ENCODE measurements at places on chromosomes 11 and 22. TPM values are rescaled to one million over a fixed set of nuclear protein-coding genes. Genes with fewer than 3 reads are reported as not detected.

The PTPRCAP gene
- total RNA-seq = 5.9 TPM

The KDM4D gene
- total RNA-seq = 2.6 TPM

The KCNK4 gene
- total RNA-seq = not detected

The OR5J2 gene
- not detected for total RNA-seq

The CHST1 gene
- 4.4 TPM for total RNA-seq

The ARHGAP8 gene
- total RNA-seq = 64.5 TPM

GRCh38 chr11:128852327-128853023 is 14.6 kb downstream of the KCNJ1 start:
- no peak overlapping the region for H3K4me3 ChIP-seq
- no peaks in the 10 kb centered on the region for H3K36me3 ChIP-seq
- H3K27ac ChIP-seq = no peak overlapping the region
- no peaks in the 10 kb centered on the region for H3K27me3 ChIP-seq
- no peaks in the 10 kb centered on the region for H3K4me1 ChIP-seq
- no peak for DNase-seq

GRCh38 chr11:121613724-121614123 is 161.0 kb upstream of the SORL1-AS1 start:
- no peak for DNase-seq
- H3K27ac ChIP-seq = no peak overlapping the region
- H3K27me3 ChIP-seq = no peaks in the 10 kb centered on the region
- H3K4me3 ChIP-seq = no peak overlapping the region
- no peaks in the 10 kb centered on the region for H3K4me1 ChIP-seq

- H3K27me3 ChIP-seq = no peaks in the 10 kb centered on the region
- H3K27ac ChIP-seq = no peak overlapping the region
- H3K36me3 ChIP-seq = no peaks in the 10 kb centered on the region
- H3K4me3 ChIP-seq = no peak overlapping the region
- H3K4me1 ChIP-seq = no peaks in the 10 kb centered on the region
Measured at GRCh38 chr11:4551346-4551979, 6.5 kb downstream of the OR52M1 start.

DNA sequence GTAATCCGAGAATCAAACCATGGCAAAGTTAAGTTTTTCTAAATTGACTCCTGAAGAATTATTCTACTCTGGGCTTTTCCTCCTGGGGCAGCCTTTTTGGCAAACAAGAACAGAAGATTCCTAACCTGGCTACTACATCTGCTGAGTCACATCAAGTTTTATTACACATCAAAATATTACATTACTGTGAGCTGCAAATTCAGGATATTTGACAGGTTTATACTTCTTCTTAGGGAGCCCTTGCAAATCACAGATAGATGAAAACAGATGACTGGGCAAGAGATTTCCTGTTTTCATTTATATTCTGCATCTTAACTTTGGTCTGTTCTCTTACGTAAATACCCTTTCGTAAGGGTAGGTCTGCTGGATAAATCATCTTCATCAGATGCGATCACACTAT is 23.6 kb downstream of the XRRA1 start:
- no peaks in the 10 kb centered on the region for H3K27me3 ChIP-seq
- no peaks in the 10 kb centered on the region for H3K4me1 ChIP-seq
- H3K4me3 ChIP-seq = no peak overlapping the region
- H3K36me3 ChIP-seq = no peaks in the 10 kb centered on the region

DNA sequence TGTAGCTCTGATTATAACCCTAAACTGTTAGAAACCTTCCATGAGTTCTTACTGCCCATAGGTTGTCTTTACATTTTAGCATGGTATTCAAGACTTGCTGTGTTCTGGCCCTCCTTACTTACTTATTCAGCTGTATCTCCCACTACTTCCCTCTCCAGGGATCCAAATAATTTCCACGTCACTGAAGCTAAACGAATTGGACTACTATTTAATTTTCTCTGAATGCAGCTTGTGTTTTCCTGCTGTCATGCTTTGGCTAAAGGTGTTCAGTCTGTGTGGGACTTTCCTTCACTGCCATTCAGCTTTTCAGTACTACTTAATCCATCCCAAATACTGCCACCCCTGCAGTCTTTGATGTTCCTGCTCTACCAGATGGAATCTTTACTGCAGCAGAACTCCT is 88.3 kb downstream of the UVRAG start:
- no peaks in the 10 kb centered on the region for H3K27me3 ChIP-seq
- H3K36me3 ChIP-seq = no peaks in the 10 kb centered on the region
- H3K27ac ChIP-seq = no peak overlapping the region
- no peak overlapping the region for H3K4me3 ChIP-seq
- H3K4me1 ChIP-seq = no peaks in the 10 kb centered on the region

DNA sequence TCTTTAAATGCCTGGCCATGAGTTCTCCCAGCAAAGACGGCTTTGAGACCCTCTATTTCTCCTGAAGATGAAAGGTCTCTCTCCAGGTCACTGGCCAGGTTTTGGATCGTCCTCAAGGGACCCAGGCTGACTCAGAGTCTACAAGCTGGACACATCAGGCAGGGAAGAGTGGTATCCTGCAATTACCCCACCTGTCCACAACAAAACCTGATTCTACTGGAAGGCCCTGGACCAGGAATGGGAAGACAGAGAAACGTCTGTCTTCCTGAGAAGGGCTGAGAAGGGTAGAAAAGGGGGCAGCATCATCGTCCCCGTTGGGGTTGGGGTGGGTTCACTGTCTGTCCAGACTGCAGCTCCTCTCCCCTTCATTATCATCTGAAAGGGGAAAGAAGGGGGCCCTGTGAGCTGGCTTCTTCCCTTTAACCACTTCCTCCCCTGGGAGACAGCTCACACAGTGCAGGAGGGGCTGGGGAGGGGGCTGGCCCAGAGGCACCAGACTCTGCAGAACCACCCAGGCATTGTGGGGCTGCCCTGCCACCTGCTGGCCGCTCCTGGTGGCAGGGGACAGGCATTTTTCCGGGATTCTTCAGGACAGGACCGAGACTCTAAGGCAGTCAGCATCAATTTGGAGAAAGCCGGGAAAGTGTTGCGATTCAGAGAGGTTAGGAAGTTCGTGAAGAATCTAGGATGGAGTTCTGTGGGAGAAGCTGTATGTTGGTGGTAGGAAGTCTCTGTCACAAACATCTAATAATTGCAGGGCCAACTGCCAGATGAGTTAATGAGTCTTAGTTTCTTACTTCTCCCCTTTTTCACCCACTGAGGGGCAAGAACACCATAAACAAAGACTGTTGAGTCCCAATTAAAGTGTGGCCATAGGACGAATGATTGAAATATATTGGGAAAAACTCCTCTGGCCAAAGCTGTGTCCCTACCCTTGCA is 57.6 kb downstream of the SYN3 start:
- H3K4me1 ChIP-seq = no peaks in the 10 kb centered on the region
- no peaks in the 10 kb centered on the region for H3K36me3 ChIP-seq
- H3K27me3 ChIP-seq = no peaks in the 10 kb centered on the region
- peak; percentile 39 for DNase-seq
- H3K27ac ChIP-seq = no peak overlapping the region

DNA sequence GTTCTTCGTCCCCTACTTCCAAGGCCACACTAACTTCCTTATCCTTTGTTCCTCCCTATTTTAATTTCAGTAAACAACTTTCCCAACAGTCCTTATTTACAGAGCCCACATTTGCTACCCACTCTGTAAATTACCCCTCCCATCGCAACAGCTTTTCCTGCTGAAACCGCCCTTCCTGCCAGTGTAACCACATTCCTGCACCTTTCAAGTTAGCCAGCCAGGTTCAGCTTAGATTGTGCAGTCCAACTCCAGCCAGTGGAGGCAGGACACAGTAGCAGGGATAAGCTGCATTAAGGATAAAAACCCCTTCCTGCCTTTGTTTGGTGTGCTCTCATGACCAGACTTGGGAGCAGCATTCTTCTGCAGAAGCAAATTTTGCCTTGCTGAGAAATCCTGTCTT is 768.3 kb upstream of the ARHGAP42 start:
- no peaks in the 10 kb centered on the region for H3K4me1 ChIP-seq
- no peak overlapping the region for H3K27ac ChIP-seq
- no peak overlapping the region for H3K4me3 ChIP-seq

DNA sequence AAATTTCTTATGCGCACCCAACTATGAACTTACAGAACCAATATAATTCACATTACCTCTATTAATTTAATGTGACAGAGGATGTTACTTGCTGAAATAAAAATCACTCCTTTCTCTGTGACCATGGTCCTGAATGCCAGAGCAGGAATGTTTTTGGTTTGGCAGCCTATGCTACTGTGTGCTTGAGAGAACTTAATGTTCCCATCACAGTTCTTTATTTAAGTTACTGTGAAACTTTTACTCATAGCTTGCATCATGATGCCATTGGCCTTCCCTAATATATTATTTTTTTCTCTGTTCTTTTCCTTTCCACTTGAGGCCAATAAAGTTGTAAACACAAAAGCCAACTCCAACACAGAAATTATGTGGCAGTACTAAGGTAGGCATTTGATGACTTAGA is 142.2 kb downstream of the FAM76B start:
- H3K4me1 ChIP-seq = no peaks in the 10 kb centered on the region
- no peaks in the 10 kb centered on the region for H3K36me3 ChIP-seq
- H3K4me3 ChIP-seq = no peak overlapping the region
- peak overlapping the region; percentile 84 for H3K27ac ChIP-seq
- DNase-seq = peak; percentile 76

DNA sequence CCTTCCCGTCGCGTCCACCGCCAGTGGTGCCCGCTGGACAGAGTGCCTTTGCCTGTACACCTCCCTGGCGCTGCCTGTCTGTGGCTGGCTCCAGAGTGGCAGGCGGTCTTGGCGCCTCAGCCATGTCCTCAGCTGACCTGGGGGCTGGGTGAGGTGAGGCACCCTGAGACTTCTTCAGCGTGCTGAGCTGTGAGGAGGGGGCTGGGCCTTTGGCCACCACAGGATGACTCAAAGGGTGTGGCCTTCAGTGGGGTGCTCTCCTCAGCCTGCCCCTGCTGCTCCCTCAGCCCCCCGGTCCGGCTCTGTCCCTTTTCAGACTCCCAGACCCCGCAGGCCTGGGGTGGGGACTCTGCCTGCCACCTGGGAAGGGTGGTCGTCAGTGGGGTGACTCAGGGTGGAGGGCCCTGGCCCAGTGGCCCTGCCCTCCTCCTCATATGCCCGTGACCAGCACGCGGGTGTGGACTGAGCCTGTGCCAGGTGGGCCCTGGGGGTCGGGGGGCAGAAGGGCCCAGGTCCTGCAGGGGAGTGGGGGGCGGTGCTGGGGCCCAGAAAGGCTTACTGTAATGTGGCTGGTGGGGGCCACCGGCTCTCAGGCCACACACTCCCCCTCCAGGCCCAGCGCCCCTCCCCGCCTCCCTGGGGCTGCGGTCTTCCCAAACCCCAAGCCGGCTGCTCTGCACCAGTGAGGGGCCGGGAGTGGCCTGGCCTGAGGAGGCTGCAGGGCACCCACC is 15.9 kb downstream of the CRELD2 start:
- H3K4me1 ChIP-seq = peaks cover 22% of the 10 kb centered on the region
- H3K36me3 ChIP-seq = no peaks in the 10 kb centered on the region
- DNase-seq = peak; percentile 71
- peak overlapping the region; percentile 94 for H3K27ac ChIP-seq

DNA sequence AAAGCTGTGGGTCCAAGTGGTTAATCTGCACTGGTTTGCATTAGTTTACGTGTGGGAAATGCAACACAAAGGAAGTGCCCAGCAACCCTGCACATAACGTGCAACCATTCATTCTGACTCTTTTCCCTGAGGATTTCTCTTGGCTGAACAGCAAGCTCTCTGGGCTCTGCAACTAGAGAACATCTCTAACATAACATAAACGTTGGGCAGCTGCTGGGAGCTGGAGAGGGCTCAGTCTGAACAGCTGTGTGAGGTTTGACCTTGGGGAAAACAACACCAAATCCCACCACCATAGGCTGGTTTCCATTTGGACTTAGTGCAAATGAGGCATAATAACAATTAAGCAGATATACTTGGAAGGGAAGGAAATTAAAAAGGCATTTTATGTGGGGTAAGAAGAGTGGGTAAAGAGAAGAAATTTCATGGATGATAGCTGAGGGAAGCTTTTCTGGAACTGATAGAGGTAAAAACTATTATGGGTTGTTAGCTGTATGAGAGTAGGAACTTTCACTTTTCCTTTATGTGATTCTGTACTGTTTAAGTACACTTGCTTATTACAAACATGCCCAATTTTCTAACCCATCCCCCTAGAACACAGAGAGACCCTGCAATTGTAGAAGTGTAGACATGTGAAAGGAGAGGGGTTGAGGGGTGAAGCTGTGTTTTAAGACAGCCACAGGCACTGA is 76.2 kb downstream of the SNX19 start:
- no peak for DNase-seq
- H3K36me3 ChIP-seq = no peaks in the 10 kb centered on the region
- H3K27me3 ChIP-seq = no peaks in the 10 kb centered on the region
- no peak overlapping the region for H3K4me3 ChIP-seq
- H3K4me1 ChIP-seq = no peaks in the 10 kb centered on the region
- no peak overlapping the region for H3K27ac ChIP-seq

- no peaks in the 10 kb centered on the region for H3K27me3 ChIP-seq
- H3K4me1 ChIP-seq = no peaks in the 10 kb centered on the region
- no peak overlapping the region for H3K27ac ChIP-seq
Measured at GRCh38 chr11:56010716-56011115, 16.3 kb upstream of the OR5F1 start.

DNA sequence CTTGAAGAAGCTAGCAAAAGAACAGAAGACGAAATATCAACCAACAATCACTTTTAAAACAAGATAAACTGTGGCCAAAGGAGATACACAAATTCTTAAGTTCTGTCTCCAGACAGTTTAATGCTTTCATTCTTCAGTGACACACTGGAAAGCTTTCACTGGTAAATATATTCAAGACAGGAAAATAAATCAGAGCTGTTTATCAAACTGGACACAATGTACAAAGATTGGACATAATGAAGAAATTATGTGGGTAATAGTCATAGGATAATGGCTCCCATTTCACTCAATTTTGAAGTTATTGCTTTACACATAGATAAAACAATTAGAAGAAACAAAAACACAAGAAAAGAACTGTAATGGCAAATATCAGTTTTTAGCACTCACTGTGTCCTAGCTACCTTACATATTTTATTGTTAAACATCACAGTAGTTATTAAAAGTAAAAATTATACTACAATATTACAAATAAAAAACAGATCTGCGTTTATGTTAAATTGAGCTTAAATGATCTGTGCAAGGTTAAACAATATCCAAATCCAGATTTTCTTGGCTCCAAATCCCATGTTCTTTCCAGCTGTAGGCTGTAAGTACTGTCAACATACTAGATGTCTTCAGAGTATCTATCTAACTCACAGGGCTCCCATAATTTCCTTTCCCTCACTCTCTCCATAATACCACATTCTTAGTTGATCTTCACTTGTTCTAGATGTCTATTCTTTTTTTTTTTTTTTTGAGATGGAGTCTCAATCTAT is 38.6 kb upstream of the NOX4 start:
- H3K36me3 ChIP-seq = no peaks in the 10 kb centered on the region
- H3K4me3 ChIP-seq = no peak overlapping the region
- no peaks in the 10 kb centered on the region for H3K4me1 ChIP-seq
- DNase-seq = no peak
- H3K27ac ChIP-seq = no peak overlapping the region

DNA sequence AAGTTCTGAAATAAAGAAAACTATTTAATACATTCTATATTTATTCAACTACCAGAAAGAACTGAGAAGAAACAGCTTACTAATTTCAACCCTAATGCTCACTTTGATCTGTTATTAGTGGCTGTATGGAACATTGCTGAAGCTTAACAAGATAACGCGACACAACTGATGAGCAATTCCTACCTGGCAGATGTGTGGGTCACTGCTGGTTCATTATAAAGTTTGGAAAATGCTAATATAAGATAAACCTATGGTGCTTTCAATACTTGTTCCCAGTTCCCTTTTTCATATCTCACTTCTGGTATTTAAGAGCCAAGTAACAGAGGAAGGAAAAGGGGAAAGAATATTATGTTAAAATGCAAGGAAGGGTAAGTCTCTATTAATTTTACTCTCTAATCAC is 10.5 kb downstream of the CTSC start:
- H3K4me3 ChIP-seq = no peak overlapping the region
- DNase-seq = no peak
- no peaks in the 10 kb centered on the region for H3K4me1 ChIP-seq
- H3K36me3 ChIP-seq = no peaks in the 10 kb centered on the region

All from prostate gland (tissue), 2 donors.